Skeletal muscle tissue (tissue), 5 donors: ENCODE measurements at places on chromosomes 7 and 10. TPM values are rescaled to one million over a fixed set of nuclear protein-coding genes. Genes with fewer than 3 reads are reported as not detected.

STEAP2 gene
- 2.6 TPM for total RNA-seq

CFAP43 gene
- total RNA-seq: 2.1 TPM

CCL24 gene
- total RNA-seq: not detected

ACTL6B gene
- total RNA-seq: not detected

KLHDC10 gene
- 49.1 TPM for total RNA-seq

CNNM1 gene
- not detected for total RNA-seq

PRLHR gene
- not detected for total RNA-seq

PTPRZ1 gene
- 4.7 TPM for total RNA-seq

PAX2 gene
- not detected for total RNA-seq

TMEM176A gene
- 11.0 TPM for total RNA-seq

SPDYE8 gene
- not detected for total RNA-seq

SORCS1 gene
- 4.2 TPM for total RNA-seq

CEP55 gene
- total RNA-seq: 4.7 TPM

CPA2 gene
- total RNA-seq: 0.52 TPM

RTKN2 gene
- 2.1 TPM for total RNA-seq

MYH16 gene
- not detected for total RNA-seq

ATG9B gene
- not detected for total RNA-seq

SLC26A5 gene
- not detected for total RNA-seq

LEP gene
- total RNA-seq: under 0.01 TPM

ASZ1 gene
- total RNA-seq: not detected

MYOF gene
- 45.4 TPM for total RNA-seq

INHBA gene
- total RNA-seq: 4.7 TPM

CALML3 gene
- not detected for total RNA-seq

SPDYE2 gene
- not detected for total RNA-seq
